Colonic mucosa (tissue), 4 donors: ENCODE measurements at places on chromosomes 6 and 20. TPM values are rescaled to one million over a fixed set of nuclear protein-coding genes. Genes with fewer than 3 reads are reported as not detected.
A peak's percentile ranks its signal among the peaks of the same experiment; 100 is the strongest.

Gene B3GAT2
- total RNA-seq, result not detected

Gene DNPH1
- 99.4 TPM for total RNA-seq

DNA sequence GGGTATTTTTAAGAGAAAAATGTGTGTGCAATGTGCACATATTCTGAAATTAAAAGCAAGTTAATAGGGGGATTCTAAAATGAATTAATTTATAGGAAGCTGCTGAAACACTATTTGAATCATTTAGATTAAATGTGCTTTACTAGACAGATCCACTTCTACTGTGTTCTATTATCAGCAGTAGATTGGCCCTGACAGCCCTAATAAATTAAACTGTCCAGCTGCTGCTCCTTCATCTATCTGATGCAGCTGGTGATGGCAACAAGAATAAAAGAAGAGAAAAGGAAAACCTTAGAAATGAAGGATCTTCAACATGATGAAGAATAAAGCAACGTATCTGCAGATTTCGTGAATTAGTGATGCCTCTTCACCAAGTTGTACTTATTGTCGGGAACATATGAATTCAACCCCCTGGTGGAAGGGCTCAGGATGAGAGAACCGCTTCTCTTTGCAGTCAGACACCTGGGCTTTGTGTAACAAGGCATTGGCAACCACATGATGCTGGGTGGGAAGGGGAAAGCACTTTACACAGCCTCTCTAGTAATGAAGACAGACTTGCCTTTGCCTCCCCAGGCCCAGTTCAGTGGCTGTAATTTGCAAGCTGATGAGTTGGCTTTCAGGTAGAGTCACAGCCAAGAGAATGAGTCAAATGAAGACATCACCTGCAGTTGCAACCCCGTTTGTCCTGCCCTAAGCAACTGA, 94.4 kb downstream of the LAMP5 start:
- H3K4me1 ChIP-seq, result no peaks in the 10 kb centered on the region
- no peak overlapping the region for H3K27ac ChIP-seq
- no peak overlapping the region for H3K4me3 ChIP-seq

DNA sequence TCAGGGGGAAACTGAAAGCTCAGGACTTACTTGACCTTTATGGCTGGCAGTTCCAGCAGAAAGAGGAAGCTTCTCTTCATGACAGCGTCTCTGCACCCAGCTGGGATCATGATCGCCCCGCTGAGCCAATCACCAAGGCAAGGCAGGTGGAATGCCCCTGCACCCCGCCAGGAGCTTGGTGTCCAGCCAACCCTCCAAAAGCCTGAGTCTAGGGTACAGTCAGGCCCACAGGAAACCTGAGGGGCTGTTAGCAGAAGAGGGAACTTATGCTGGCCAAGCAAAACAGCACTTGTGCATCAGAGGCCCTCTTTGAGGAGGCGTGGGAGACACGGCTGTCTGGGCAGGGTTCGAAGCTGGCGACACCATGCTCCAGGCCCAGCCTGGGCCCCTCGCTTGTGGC, 188.3 kb upstream of the GMDS start:
- DNase-seq, result no peak
- H3K27ac ChIP-seq, result no peak overlapping the region
- no peaks in the 10 kb centered on the region for H3K4me1 ChIP-seq
- H3K27me3 ChIP-seq, result no peaks in the 10 kb centered on the region

- no peak for DNase-seq
- no peak overlapping the region for H3K27ac ChIP-seq
- H3K27me3 ChIP-seq, result no peaks in the 10 kb centered on the region
- H3K4me3 ChIP-seq, result no peak overlapping the region
- no peaks in the 10 kb centered on the region for H3K4me1 ChIP-seq
Measured at GRCh38 chr6:20366082-20366830, 35.4 kb upstream of the E2F3 start.

GRCh38 chr6:54366667-54367327, 58.6 kb downstream of the TINAG start:
- H3K4me1 ChIP-seq, result no peaks in the 10 kb centered on the region
- H3K36me3 ChIP-seq, result no peaks in the 10 kb centered on the region
- H3K27ac ChIP-seq, result no peak overlapping the region
- no peak for DNase-seq
- H3K4me3 ChIP-seq, result no peak overlapping the region

GRCh38 chr6:149190224-149190831, 127.2 kb upstream of the TAB2 start:
- peak; percentile 81 for DNase-seq
- no peaks in the 10 kb centered on the region for H3K36me3 ChIP-seq
- no peaks in the 10 kb centered on the region for H3K4me1 ChIP-seq
- no peaks in the 10 kb centered on the region for H3K27me3 ChIP-seq
